ENCODE measurements at places on chromosomes 4 and X.

DNA sequence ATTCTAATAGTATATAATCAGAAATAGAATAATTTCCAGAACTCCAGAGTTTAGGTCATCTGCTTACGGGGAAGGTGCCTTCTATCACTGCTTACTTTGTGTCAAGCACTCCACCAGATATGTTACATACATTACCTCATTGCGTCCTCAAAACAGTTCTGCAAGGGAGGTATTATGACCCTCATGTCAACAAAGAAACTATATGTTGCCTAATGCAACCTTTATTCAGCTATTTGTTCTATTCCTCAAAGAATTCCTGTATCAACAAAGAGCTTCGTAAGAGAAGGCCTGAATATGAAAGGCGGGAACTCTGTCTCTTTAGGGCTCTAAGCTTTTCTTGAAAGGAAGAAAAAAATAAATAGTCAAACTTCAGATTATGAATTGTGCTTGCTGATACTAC is 114.7 kb downstream of the PDLIM5 start:
- DNase-seq: no peak

DNA sequence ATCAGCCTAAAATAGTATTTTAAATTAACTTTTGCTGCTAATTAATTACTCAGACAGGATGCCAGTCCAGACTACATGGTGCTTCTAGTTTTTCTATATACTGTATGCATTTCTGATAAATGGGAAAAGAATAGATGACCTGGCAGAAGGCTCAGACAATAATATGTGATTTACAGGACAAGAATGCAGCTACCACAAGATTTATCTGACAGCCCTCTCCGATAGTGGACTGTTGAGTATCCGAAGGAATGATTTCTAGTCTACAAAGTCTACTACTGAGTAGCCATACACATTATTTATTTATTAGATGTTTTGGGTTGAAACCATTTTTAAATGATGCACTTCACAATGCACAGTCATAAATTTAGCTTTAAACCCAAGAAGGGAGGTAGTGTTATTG is 212.8 kb downstream of the MAB21L2 start:
- no peak for DNase-seq

DNA sequence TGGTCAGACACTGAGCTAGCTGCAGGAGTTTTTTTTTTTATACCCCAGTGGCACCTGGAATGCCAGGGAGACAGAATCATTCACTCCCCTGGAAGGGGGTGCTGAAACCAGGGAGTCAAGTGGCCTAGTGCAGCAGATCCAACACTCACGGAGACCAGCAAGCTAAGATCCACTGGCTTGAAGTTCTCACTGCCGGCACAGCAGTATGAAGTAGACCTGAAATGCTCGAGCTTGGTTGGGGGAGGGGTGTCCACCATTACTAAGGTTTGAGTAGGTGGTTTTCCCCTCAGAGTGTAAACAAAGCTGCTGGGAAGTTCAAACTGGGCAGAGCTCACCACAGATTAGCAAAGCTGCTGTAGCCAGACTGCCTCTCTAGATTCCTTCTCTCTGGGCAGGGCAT is 537.9 kb upstream of the LCORL start:
- no peak for DNase-seq

- DNase-seq: no peak
Observed at GRCh38 chr4:129143359-129143758, 47.4 kb downstream of the C4orf33 start.

DNA sequence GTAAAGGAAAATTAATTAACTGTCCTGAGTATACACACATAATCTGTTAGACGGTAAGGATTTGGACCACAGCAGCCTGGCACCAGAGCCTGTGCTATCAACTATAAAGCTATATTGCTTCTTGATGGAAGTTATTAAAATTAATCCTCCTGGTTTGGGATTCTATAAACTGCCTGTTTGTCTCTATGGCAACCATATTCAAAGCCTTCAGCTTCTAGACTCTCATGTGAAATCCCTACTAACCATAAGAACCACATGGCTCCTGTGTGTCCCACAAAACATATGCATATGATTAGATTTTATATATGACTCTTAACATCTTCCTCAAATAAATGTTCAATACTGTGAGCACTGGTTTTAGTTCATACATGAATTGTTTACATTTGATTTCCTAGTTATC is 380.8 kb downstream of the ANKRD50 start:
- DNase-seq: no peak

DNA sequence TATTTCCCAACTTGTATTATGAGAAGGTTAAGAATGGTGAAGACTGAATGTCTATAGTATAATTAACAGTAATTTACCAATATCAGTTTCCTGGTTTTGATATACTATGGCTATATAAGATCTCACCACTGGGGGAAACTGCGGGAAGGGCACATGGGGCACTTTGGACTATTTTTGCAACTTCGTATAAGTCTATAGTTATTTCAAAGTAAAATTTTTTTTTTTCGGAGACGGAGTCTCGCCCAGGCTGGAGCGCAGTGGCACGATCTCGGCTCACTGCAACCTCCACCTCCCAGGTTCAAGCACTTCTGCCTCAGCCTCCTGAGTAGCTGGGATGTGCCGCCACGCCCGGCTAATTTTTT is 46.1 kb downstream of the CXorf58 start:
- DNase-seq: peak; percentile 4

- no peak for DNase-seq
Observed at GRCh38 chr4:121472937-121473721, 92.3 kb upstream of the QRFPR start.

DNA sequence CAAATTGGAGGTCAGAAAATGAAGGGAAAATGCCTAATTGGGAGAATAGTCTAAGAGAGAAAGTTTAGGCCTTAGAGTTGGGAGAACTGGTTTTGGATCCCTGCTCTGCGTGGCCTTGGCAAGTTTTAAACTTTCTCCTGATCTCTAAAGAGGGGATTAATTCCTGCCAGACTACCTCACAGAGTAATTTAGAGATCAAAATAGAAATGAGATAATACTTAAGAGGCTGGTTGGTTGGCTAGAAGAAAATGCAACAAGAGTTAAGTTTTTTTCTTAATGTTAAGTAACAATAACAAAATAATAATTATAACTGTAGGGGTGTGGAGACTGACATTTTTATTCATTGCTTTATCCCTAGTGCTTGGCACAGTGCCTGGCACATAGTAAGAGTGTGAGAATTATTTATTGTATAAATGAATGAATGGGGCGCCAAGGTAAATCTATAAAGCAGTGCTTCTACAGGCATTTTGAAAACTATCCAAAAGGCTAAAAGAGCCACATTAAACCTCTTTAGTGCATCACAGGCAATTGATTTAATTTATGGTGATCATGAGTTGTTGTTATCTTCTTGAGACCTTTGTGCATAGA is 160.5 kb downstream of the RASL11B start:
- no peak for DNase-seq

- no peak for DNase-seq
Observed at GRCh38 chrX:44621078-44621477, 78.4 kb upstream of the FUNDC1 start.

- no peak for DNase-seq
Observed at GRCh38 chr4:70591955-70592582, at the start of gene AMBN. Gene AMBN, plus strand, starts transcription at chr4:70592256. Its CDS starts 103 bp downstream, at chr4:70592359.

DNA sequence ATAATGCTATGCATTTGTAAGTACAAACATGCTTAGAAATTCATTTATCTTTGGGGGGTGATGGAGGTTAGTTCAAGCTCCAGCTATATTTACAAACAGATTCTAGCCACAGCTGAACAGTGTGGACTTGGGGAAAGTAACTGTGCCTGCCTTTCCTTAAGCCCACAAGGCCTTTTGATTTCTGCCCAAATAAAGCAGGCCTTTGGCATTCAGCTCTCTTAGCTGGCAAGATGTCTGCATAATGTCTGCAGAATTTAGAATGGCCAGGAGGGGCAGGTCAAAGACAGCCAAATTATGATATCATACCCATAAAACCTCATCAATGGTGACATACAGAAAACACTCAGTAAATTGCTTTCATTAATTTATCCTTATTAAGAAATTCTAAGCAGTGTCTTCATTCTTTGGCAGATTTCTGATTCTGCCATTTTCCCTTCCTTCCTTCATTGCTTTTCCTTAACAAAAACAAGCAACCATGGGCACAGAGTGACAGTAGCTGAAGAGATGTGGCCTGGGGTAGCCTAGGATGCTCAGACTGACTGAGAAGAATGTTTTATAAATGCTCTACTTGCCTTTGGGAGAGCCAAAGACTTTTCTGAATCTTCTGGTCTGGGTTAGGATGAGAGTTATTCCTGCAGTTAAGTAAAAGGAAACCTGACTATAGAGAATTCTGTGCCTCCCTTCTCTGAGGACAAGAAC is 538.7 kb upstream of the NR3C2 start:
- DNase-seq: no peak

DNA sequence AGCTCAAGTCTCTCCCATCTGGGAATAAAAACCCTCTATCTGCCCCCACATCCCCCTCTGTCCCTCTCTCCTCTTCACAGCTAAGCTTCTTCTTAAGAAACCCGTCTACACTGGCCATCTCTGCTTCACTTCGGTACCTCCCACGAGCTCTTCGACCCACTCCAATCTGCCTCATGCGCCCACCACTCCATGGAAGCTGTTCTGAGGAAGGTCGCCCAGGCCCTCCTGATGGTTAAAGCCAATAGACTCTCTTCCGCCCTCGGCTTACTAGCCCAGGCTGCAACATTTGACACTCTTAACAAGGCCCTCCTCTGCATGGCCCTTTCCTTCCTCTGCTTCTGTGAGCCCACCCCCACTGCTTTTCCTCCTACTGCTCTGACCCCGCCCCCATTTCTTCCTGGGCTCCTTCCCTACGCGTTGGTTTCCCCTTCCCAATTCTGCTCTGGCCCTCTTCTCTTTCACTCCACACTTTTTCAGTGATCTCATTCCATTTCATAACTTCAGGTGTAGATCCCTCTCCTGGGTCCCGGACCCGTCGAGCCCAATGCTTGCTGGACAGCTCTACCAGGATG is 11.8 kb downstream of the IQSEC2 start:
- no peak for DNase-seq

DNA sequence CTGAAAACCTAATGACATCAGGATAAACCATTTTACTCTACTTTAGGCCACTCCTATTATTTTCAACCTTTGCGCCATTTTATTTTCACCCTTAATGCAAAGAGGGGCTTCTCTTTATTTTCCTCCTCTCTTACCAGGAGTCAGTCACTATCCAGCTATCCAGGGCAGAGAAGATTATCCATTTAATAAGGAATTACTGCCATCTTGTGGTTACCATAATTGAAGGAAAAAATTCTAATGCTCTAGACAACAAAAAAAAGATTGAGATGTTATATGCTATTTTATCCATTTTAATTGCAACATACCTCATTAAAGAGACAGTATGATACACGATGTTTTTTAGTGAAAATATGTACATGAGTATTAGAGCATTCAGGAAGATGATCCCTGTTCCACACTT is 514.5 kb upstream of the FAM241A start:
- peak; percentile 64 for DNase-seq

DNA sequence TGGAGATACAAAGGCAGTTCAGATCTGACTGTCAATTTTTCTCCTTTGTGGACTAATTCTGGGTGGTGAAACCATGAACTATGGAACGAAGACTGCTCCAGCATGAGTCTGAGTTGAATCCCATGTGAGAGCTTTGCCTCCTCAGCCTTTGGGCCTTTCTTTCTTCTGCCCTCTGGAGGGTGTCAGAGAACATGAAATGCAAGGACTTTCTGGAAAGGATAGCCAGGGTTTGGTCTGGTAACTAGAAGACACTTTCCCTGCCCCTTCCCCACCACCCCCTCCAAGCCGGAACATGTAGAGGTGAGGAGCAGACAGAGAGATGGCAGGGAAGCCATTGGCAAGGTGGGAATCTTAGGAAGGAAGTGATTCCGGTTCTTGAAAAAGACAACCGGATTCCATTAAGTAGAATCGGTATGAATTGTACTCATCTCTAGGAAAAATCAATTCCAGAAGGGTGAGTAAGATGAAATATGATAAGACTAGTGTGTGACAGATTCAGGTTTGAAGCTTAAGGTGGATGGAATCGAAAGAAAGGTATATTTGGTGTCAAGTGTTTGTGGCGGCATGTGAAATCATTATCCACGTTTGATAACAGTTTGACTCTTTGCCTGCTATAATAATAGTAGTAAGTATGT is 19.0 kb downstream of the FHL1 start:
- peak; percentile 61 for DNase-seq

DNA sequence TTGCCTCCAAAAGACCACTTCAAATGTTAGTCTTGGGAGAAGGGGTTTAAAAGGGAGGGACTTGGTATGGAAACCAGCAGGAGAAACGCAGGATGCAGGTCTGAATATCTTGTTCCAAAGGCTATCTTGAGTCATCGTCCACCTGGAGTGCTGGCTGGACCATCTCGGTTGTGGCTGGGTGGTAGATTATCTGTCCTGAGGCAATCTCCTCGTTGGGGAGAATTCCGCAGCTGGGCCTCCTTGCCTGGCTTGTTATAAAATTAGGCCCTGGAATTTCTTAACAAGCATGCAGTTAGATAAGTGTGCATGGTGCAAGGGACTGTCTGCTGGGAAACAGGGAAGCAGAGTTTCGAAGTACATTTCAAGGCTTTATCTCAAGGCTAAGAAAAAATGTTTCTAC is 2045.7 kb upstream of the TENM3 start:
- no peak for DNase-seq

- no peak for DNase-seq
Observed at GRCh38 chrX:93580634-93581033, 92.7 kb downstream of the NAP1L3 start.

GRCh38 chr4:82705169-82705927 is 93.2 kb downstream of the SCD5 start:
- DNase-seq: no peak

Measured in SK-MEL-5 (cell line).